ENCODE measurements at places on chromosomes 3 and 15.

DNA sequence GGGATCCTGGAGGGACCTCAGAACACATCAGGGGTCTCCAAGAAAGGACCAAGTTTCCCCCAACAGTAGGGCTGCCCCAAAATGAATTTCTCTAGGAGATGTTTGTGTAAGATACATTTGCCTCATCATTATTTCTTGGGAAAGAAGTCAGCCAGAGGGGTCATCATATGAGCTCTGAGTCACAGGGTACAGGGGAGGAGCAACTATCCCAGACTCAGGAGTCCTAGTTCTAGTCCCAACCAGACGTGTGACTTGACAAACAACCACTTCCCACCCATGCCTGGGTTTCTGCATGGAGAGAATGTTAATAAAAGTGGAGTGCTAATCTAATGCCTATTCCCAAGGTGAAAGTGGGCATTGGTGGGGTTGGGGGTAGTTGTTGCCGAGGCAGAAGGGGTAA is 144.1 kb downstream of the ALDH1A2 start:
- DNase-seq, result no peak

DNA sequence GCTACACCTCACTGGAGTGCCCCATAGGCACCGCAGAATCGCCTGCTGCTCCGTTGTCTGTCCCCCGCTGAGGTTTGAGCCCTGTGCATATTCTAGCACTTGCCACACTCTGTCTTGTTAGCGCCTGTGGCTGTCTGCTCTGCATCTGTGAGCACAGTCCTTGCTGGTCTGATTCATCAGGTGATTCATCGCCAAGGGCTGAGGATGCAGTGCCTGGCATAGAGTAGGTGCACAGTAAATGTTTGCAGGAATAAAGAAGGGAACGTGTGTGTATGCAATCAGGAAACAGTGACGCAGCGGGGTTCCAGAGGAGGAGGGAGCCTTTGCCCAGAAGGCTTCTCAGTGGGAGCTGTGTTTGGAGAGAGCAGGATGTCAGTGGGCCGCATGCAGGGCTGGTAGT is 124.0 kb upstream of the PLXNA1 start:
- no peak for DNase-seq

GRCh38 chr15:65085990-65086679 is 9.6 kb downstream of the KBTBD13 start:
- peak; percentile 14 for DNase-seq

- no peak for DNase-seq
These were observed 8.2 kb downstream of the IGDCC3 start for GRCh38 chr15:65369651-65370050.

DNA sequence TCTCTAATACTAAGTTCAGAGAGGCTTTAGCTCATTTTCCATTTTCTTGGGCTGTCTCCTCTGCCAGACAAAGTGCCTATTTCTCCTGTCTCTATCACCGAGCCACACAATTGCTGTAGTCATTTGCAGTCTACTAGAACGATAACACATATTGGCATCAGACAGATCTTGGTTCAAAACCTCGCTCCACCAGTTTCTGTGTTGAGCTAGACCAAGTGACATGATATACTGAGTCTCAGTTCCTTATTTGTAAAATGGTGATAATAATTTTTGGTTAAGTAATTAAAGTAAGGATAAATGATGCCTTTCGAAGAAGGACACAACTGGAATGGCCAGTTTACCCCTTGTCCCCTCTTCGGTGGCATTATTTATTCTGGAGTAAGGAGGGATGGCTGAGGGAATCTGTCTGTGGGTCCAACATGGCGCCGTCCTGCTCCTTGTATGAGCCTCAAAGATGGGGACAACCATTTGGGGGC is 398 bp upstream of the RAB7A start:
- no peak for DNase-seq

- DNase-seq, result no peak
These were observed 327.7 kb upstream of the IL12A start for GRCh38 chr3:159660901-159661300.

- DNase-seq, result peak; percentile 87
These were observed 70.7 kb upstream of the ABHD2 start for GRCh38 chr15:89017370-89018066.

- peak; percentile 48 for DNase-seq
These were observed 231.6 kb downstream of the CACNA2D3 start for GRCh38 chr3:54353946-54354345.

- no peak for DNase-seq
These were observed 102.8 kb downstream of the CHSY1 start for GRCh38 chr15:101148881-101149664.

- DNase-seq, result no peak
These were observed 25.8 kb upstream of the CSTA start for GRCh38 chr3:122299215-122299614.

- no peak for DNase-seq
These were observed 56.1 kb upstream of the KIF23 start for GRCh38 chr15:69357773-69358771.

DNA sequence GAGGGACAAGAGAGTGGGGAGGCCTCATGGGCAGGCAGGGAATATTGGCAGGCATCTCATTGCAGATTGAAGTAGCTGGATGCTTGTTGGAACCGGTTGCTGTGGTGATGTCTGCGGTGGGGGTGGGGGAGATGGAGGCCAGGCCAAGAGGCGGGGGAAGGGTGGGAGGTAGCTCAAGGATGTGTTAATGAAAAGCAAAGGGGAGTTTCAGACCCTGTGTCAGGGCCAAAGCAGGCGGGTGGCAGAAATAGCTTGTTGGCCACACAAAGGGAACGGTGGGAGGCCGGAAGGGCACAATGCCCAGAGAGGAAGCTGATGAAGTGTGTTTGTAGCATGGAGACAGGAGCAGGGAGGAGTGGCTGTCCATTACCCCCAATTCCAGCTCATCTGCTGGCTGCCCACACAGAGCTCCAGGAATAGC is 28.0 kb downstream of the CCDC33 start:
- DNase-seq, result no peak

DNA sequence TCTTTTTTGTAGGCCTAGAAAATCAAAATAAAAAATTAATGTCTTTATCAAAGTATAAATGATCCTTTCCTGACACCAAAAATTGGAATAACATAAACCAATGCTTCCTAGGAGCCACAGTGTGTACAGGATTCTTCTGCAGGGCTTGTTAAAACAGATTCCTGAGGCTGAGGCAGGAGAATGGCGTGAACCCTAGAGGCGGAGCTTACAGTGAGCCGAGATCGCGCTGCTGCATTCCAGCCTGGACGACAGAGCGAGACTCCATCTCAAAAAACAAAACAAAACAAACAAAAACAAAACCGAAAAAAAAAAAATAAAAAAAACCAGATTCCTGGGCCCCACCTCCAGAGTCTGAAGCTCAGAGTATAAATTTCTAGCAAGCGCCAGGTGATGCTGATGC is 78.0 kb downstream of the PEX5L start:
- no peak for DNase-seq

DNA sequence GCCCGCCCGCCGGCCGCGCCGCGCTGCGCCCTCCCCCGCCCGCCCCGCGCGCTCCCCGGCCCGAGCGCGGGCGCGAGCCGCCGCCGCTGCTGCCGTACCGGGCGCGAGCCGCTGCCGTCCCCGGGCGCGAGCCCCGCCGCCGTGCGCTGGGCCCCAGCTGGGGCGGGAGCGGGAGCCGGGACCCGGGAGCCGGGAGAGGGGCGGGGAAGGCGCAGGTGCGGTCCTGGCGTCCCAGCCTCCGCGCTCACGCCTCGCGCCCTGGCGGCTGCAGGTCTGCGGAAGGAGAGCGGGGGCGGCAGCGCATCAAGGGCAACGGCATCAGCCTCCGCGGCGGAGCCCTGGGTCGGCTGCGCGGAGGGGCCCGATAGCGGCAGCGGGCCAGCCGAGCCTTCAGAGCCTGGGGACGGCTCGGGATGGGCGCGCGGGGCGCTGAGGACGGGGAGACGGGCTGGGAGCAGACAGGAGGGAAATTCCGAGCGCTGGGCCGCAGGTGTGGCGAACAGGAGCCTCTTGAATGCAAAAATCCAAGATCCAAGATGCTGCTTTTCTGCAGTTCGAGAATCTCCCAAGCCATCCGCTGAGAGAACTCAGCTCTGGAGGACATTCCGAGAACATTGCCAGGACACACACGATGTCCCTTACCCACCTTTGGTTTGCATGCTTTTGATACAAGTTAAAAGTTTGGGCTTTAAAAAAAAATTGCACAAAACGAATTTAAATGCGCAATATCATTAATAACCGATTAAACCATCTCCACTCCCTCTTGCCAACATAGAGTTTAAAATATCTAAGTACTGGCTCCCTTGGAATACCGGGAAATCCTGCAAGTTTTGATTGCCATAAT is 251.1 kb downstream of the TJP1 start:
- peak; percentile 54 for DNase-seq

DNA sequence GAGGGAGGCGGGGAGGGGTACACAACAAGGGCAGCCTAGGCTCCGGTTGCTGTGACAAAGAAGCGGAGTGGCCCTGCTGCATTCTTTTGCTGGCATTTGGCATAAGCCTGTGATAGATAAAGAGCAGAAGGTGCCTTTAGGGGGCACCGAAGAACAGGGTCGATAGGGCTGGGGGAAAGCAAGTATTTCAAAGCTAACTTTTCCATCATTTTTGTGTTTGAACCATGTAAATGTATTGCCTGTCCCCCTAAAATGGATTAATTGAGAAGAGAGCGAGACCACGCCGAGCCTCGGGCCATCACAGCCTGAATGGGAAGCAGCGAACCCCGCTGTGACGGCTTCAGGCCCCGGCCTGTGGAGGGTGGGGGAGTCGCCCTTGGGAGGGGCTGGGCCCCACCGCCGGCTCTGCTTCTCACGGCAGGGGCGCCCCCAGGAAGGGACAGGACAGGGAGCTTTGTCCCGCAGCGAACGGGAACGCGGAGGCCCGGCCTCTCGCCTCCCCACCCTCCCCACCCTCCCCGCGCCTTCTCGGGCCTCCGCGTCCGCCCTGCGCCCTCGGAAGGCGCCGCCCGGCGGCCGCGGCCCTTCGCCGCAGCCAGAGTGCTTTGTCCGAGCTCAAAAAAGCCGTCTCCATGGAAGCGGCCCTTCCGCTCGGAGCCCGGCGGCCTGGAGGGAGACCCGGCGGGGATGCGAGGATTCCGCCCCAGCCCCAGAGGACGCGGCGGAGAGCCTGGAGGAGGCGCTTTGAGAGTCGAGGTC is 32.4 kb upstream of the ALDH1L1 start:
- DNase-seq, result peak; percentile 70

GRCh38 chr3:159788291-159788690 is 200.3 kb upstream of the IL12A start:
- DNase-seq, result no peak

DNA sequence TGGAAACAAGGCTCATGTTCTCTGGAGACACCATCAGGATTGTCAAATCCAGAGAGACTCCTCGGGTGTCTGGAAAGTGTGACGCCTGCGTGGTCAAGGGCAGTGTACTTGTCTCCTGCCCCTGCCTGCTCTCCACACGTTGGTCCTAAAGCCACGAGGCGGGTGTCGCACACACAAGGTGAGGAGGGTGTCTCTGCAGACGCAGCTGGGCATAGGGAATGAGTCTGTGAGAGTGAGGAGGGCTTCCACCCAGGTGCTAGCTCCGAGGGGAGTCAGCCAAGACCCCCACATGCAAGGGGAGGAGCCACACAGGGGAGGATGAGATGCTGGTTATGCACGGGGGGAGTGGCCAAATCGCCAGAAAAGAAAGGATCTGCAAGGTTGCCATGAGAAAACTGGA is 27.9 kb upstream of the OCA2 start:
- DNase-seq, result no peak

DNA sequence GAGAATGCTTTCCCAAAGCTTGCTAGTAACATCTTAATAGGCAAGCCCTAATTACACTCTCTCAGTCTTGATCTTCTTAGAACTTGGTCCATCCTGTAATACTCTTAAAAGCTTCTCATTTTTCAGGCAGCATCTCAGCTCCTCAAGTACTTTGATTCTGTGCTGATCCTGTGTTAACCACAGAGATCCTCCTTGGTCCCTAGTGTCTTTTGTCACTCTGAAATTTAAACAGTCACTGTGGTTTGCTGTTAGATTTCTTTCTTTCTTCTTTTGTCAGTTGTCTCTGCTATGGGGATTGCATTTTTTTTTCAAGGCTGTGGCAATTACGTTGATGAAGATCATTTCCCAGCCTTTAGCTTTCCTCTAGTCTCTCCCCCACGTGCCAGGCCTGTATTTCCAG is 26.0 kb upstream of the UBE3A start:
- DNase-seq, result no peak

GRCh38 chr15:89631902-89632264 is 23.4 kb downstream of the KIF7 start:
- no peak for DNase-seq

DNA sequence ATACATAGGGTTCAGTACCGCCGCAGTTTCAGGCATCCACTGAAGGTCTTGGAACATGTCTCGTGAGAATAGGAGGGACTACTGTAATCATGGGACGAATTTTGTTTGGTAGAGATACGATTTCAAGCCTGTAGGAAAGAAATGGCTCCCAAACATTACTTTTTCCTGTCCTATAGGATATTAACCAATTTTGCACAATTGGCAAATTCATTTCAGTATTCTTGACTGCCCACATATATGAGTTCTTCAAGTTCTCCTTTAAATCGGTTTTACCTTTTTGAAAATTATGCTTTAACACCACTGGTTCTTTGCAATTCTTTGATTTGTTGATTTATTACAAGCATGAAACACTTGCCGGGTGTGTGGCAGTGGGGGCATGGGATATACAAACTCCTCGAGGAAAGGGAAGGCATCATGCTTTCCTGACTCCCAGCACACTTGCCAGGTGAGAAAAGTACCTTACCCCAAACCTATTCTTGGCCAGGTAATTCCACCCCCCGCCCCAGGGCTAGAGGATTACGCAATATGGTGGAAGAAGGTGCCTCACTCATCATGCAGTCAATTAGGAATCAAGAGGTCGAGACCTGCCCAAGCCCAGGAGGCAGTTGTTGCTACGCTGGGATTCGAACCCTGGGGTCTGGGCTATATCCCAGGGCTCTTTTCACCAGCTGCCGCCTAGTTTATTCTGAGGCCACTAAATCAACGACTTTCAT is 584 bp upstream of the LARS2 start:
- no peak for DNase-seq

DNA sequence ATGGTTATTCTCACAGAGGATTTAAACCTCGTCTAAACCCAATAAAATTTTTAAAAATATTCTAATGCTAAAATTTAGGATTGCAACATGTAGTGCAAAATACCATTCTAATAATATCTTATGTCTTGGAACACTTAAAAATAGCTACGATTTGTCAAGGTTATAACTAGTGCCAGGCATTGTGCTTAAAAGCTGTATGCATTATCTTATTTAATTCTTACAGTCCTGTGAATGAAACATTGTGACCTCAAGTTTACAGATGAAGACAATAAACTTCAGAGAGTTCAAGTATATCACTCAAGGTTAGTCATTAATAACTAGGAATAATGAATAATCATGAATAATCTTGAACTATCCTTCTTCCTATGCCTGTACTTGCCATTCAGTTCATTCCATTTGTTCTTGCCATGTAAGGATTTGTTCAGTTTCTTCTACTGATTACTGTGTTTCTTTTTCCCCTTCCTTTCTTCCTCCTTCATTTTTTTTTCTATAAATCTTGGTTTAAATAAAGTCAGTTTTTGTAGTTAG is 897.6 kb upstream of the NR2F2 start:
- DNase-seq, result no peak

- no peak for DNase-seq
These were observed 30.8 kb downstream of the ST3GAL6 start for GRCh38 chr3:98793971-98794370.

- DNase-seq, result peak; percentile 90
These were observed at the start of gene MAP2K5 for GRCh38 chr15:67542420-67543347. Gene MAP2K5 (plus strand): TSS chr15:67542703. CDS start chr15:67543336, 633 bp downstream.
